ENCODE measurements at places on chromosomes 5 and 9. TPM values are rescaled to one million over a fixed set of nuclear protein-coding genes. Genes with fewer than 3 reads are reported as not detected.

GFI1B gene
- 0.71 TPM for total RNA-seq

PTPN3 gene
- 3.7 TPM for total RNA-seq

MYOT gene
- total RNA-seq: not detected

CDC20B gene
- not detected for total RNA-seq

AUH gene
- 21.9 TPM for total RNA-seq

RORB gene
- total RNA-seq: 6.5 TPM

CSNK1G3 gene
- 58.9 TPM for total RNA-seq

SLC26A2 gene
- 11.4 TPM for total RNA-seq

LURAP1L gene
- total RNA-seq: 1.6 TPM

CNTFR gene
- total RNA-seq: 1.2 TPM

ST8SIA4 gene
- total RNA-seq: 0.50 TPM

STPG3 gene
- not detected for total RNA-seq

KIF24 gene
- total RNA-seq: 3.9 TPM

SEMA6A gene
- 277 TPM for total RNA-seq

EGFLAM gene
- total RNA-seq: 0.24 TPM

PCDHB15 gene
- 3.9 TPM for total RNA-seq

DMRTA1 gene
- 3.3 TPM for total RNA-seq

SPINK6 gene
- total RNA-seq: not detected

GLIPR2 gene
- total RNA-seq: 7.9 TPM

PCDHGC4 gene
- total RNA-seq: 2.4 TPM

PRRX2 gene
- total RNA-seq: 7.1 TPM

COL15A1 gene
- total RNA-seq: 0.08 TPM

ENG gene
- total RNA-seq: 4.2 TPM

ORM1 gene
- not detected for total RNA-seq

KCNV2 gene
- total RNA-seq: not detected

UAP1L1 gene
- 5.4 TPM for total RNA-seq

RNF183 gene
- not detected for total RNA-seq

QRFP gene
- not detected for total RNA-seq

APBA1 gene
- total RNA-seq: 1.1 TPM

PHPT1 gene
- 111 TPM for total RNA-seq

ATOX1 gene
- 77.9 TPM for total RNA-seq

SIL1 gene
- total RNA-seq: 6.6 TPM

RASGRF2 gene
- total RNA-seq: 29.5 TPM

ANKRD31 gene
- total RNA-seq: 0.27 TPM

KCNMB1 gene
- 0.10 TPM for total RNA-seq

HTR1A gene
- total RNA-seq: 3.8 TPM

Data from H1 (cell line).